ENCODE measurements at places on chromosomes 1 and 21.

DNA sequence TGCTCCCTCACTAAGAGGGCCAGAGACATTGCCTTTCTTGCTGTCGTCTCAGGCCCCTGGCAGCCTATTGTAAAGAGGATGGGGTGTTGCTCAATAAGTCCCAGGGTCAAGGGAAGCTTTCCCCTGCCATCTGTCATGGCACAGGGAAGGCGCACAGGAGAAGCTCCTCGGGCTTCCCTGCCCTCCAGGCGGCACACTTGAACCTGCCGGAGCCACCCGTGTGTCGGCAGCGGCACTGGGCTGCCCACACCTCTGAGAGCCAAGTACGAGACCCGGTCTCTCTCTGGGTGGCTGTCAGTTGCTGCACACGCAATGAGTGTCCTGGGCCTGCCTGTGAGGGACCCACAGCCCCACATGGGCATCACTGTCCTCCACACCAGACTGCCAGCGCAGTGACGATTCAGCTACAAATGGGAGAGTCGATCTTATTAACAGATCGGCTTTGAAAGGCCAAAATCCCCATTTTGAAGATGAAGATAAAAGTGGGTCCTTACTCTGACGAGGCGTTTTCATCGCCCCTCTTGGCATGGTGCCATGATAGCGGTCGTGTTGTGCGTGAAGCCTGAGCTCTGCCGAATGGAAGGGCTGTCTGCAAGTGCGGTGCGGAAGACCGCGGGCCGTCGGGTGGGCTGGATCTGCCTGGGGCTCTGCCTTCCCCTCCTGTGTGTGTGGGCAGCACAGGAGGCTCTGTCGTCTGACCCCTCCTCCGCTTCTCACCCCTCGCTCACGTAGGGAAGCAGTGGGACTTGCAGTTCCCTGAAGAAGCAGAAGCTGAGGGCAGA lies 29.2 kb upstream of the PDXK start:
- DNase-seq, result no peak

DNA sequence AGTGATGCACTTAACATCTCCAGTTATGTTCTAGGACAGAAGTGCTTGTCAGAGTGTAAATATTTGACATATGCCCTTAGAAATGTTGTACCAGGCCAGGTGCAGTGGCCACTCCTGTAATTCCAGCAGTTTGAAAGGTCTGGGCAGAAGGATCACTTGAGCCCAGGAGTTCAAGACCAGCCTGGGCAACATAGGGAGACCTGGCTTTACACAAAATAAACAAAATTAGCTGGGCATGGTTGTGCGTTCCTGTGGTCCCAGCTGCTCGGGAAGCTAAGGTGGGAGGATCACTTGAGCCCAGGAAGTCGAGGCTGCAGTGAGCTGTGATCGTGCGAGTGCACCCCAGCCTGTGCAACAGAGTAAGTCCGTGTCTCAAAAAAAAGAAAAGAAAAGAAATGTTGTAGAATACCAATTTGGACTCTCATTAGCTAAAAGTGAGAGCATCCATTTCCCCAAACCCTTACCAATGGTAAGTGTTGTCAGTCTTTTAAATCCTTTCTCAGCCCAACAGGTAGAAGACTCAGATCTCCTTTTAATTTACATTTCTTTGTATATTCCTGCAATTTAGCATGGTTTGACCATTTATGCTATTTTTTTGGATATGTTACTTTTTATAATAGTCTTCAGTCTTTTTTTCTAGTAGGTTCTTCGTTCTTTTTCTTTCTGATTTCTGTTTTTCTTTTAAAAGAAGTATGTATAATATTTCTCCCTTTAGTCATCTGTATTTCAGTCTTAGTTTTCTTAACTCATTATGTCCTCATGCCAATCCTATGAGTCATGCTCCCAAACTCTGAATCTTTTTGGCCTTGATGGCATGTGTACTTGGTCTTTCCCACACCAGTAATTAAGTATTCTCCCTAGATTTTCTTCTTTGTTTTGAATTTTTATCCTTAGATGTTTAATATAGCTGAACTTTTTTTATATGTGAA lies 74.4 kb downstream of the CAMTA1 start:
- DNase-seq, result peak; percentile 8

DNA sequence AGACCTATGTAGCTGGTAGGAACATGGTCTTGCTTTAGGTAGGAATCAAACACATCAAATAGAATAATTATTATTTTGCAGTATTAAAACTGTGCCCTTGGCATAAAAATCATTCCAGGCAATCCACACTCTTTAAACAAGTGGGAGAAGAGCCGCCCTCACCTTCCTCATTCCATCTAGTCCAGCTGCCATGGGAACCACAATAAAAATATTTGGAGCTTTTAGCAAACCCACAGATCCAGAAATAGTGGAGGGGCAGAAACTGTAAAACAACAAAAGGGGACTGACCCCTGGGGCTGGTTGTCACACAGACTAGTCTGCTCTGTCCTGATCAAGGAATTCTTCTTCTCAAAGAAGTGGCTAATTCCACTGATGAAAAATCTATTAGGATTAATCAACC lies 61.6 kb downstream of the PTPRC start:
- DNase-seq, result no peak

GRCh38 chr1:231213831-231214573 lies 27.0 kb upstream of the GNPAT start:
- no peak for DNase-seq

DNA sequence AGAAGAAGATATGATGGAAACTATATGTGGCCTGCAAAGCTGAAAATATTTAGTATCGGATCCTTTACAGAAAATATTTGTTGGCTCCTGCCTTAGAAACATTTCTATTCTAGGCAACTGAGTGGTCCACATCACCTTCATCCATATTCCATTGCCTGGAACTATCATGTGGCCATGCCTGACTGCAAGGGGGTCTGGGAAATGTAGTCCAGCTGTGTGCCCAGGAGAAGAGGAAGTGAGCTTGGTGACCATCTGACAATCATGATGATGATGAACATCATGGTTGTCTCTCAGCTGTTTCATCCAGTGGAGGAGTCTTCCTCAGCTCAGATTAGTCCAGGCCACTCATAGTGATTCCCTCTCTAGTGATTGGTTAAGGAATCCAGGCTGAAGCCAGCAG lies 61.8 kb upstream of the IFNLR1 start:
- DNase-seq, result no peak

All from NT2/D1 (cell line).